ENCODE measurements at places on chromosomes 16 and 17. TPM values are rescaled to one million over a fixed set of nuclear protein-coding genes. Genes with fewer than 3 reads are reported as not detected.

The HBQ1 gene
- 14.1 TPM for total RNA-seq

The SCGB1C2 gene
- not detected for total RNA-seq

The CRYBA1 gene
- not detected for total RNA-seq

The SHPK gene
- 6.8 TPM for total RNA-seq

The HBA1 gene
- 2,922 TPM for total RNA-seq

The TNFRSF17 gene
- not detected for total RNA-seq

The LAT gene
- 0.52 TPM for total RNA-seq

The GPRC5C gene
- 44.4 TPM for total RNA-seq

The CLEC18A gene
- total RNA-seq: under 0.01 TPM

The HS3ST2 gene
- not detected for total RNA-seq

The RNF40 gene
- 50.6 TPM for total RNA-seq

The EEF2KMT gene
- total RNA-seq: 5.7 TPM

The HOXB5 gene
- not detected for total RNA-seq

The ADCY9 gene
- 8.9 TPM for total RNA-seq

The SRCIN1 gene
- total RNA-seq: 0.52 TPM

The ZNF469 gene
- 3.7 TPM for total RNA-seq

The GCGR gene
- not detected for total RNA-seq

The HOXB3 gene
- 4.2 TPM for total RNA-seq

The ZNF75A gene
- 23.5 TPM for total RNA-seq

The GFAP gene
- total RNA-seq: 2.1 TPM

The TOX3 gene
- total RNA-seq: 0.52 TPM

The DBNDD1 gene
- 3.1 TPM for total RNA-seq

The OR1F1 gene
- not detected for total RNA-seq

The TMEM235 gene
- not detected for total RNA-seq

The PPM1E gene
- 1.0 TPM for total RNA-seq

The ZNF287 gene
- total RNA-seq: 5.7 TPM

The QPRT gene
- 34.4 TPM for total RNA-seq

The ERCC4 gene
- total RNA-seq: 6.8 TPM

The RFFL gene
- 2.1 TPM for total RNA-seq

The PLEKHG4 gene
- total RNA-seq: 7.3 TPM

The ANKRD40CL gene
- total RNA-seq: not detected

The CCL2 gene
- 20.4 TPM for total RNA-seq

The SLC9A5 gene
- total RNA-seq: not detected

The PRAC1 gene
- total RNA-seq: not detected

The ABCC11 gene
- not detected for total RNA-seq

The PRAC2 gene
- total RNA-seq: not detected

The TMEM238L gene
- total RNA-seq: not detected

The LIMD2 gene
- total RNA-seq: 3.7 TPM

The NOXO1 gene
- total RNA-seq: 1.6 TPM

The TEX19 gene
- 0.52 TPM for total RNA-seq

The GRAP gene
- 6.3 TPM for total RNA-seq

The HEATR9 gene
- total RNA-seq: not detected

Data from skeletal muscle tissue (tissue), 5 donors.